ENCODE measurements at places on chromosomes 16 and 17.

GRCh38 chr16:56758930-56759329 is 29.0 kb downstream of the NUP93 start:
- no peak for DNase-seq

DNA sequence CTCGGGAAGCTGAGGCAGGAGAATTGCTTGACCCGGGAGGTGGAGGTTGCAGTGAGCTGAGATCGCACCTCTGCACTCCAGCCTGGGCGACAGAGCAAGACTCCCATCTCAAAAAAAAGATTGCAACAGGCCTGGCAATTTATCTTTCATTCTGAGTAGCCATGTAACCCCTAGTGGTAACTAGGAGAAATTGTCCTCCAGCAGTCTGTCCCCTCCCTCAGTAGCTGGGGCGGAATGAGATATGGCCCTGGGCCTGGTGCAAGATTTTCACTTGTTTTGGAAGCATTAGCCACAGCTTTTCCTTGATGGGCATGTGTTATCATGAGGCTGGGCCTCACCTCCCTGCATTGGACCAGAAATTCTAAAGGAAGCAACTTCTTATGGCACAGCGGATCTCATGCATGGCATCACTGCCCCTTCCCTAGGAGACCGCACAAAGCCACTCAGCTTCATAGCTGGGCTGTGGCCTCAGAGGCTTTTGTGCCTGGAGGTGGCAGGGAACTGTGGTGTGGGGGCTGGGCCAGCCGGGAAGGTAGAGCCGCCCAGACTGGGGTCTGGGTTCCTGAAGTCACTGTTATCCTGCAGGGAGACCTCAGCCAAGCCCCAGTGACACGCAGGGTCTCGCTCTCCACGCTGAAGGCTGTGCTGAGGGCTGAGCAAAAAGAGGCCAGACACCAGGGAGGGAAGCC is 13.4 kb downstream of the NATD1 start:
- DNase-seq, result no peak

GRCh38 chr17:1834380-1835149 is 4.8 kb downstream of the RPA1 start:
- DNase-seq, result no peak

DNA sequence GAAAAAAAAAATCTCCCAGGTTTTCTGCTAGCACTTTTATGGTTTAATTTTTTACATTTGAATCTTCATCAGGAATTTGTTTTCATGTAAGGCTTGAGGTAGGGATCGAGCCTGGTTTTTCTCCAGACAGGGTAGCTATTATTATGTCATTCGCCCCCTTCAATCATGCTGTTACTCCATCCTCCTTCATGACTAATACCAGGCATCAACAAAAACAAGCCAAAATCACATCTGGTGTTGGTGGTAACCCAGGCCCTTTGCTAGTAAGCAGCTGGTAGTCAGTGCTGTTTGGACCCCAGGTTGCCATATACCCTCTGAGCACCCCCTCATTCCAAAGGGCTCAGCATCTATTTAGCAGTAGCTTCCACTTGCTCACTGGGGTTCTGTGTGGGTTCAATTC is 29.5 kb downstream of the DRC3 start:
- no peak for DNase-seq

DNA sequence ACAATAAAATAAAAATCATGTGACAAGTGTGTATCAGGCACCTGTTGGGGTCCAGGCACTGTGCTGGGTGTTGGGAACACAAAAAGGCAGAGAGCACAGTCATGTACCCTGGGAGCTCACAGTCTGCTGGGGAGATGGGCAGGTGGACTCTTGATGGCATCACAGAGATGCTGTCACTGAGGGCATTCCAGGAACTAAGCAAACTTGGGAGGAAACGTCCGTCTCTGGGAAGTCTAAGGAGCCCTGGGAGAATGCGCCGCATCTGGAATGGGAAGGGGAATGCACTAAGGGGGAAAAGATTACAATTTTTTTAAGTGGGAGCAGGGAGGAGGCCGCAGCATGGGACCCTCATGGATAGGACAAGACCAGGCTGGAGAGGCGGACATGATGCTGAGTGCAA is 80.9 kb upstream of the ZNF423 start:
- DNase-seq, result no peak

DNA sequence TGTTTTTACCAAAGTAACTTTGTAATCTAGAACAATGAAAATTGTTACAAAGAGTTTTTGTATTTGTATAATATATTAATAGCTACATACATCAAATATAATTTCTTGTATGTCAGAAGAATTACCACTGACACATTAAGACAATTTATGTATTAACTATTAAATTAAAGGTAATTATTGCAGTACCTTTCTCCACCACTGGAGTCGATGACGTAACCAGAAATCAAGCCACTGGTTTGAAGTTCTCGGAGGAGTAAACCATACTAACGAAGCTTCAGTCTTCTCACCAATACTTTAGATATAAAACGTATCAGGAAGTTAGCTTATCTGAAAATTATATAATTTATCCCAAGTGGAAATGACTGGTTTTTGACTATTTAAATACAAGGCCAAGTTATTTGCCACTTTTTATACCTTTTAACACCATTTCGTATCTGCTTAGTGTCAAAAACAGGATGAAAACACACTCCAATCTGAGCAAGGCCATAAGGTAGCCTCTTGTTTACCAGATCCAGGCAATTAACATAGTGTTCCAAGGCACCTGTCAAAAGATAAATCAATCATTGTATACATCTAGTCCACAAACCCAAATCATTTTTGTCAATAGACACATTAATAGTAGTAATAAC is 4.3 kb downstream of the POLG2 start:
- DNase-seq, result no peak

DNA sequence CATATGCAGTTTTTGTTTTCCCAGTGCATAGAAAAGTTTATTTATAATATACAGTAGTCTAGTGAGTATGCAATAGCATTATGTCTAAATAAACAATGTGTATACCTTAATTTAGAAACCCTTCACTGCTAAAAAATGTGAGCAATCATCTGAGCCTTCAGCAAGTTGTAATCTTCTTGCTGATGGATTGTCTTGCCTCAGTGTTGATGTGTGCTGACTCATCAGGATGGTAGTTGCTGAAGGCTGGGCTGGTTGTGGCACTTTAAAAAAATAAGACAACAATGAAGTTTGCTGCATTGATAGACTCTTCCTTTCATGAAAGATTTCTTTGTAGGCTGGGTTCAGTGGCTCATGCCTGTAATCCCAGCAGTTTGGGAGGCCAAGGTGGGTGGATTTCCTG is 13.9 kb upstream of the CAPNS2 start:
- no peak for DNase-seq

DNA sequence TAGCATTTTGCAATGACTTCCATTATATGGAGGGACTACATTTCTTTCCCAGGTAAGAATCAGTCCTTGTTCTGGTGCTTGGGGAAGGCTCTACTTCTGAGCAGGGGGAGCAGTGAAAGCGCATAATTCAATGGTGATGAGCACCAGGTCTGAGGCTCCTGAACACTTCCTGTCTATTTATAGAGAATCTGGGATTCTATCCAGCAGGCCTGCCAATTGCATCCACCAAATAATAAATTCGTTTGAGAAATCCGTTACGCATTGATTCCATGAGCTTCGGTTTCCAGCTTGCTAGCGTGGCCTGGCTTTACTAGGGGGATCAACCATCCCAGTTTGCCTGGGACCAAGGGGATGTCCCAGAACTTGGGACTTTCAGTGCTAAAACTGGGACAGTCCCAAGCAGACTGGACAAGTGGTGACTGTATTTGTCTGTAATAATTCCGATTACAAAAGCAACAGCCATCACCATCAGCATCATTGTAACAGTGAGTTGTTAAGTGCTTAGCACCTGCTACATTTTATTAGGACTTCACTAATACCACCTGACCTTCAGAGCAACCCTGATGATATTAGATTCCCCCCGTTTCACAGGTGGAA is 349.9 kb downstream of the MAF start:
- no peak for DNase-seq

DNA sequence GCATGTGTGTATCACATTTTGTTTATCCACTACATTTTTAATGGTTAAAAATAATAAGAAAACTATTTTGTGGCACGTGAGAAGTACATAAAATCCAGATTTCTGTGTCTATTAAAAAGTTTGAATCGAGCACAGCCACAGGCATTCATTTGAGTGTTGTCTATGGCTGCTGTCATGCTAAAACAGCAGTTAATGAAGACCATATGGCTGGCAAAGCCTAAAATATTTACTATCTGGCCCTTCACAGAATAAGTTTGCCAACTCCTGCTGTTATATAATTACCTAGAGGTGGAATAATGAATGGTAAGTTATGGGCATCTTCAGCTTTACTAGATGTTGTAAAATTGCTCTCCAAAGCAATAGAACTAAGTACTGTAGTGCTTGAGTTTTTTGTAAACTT is 30.5 kb downstream of the TMEM98 start:
- DNase-seq, result no peak

DNA sequence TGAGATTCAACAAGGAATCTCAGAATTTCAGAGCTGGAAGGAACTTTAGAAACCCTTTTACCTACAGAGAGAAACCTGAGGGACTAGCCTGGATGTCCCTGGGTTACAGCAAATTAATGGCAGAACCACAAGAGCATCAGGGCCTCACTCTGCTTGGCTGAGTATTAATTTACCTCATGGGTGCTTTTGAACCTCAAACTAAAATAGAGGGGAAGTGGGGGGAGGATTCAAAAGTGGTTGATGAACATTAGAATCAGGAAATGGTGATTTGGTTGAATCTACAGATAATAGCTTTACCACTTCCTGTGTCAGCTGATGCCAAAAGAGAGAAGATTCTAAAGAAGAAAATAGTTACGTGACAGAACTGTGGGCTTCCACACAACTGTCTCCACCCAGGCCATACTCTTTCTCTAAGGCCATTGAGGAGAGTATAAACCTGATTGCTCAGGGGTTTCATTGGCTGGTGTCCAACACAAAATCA is 11.3 kb upstream of the SKAP1 start:
- DNase-seq, result no peak

DNA sequence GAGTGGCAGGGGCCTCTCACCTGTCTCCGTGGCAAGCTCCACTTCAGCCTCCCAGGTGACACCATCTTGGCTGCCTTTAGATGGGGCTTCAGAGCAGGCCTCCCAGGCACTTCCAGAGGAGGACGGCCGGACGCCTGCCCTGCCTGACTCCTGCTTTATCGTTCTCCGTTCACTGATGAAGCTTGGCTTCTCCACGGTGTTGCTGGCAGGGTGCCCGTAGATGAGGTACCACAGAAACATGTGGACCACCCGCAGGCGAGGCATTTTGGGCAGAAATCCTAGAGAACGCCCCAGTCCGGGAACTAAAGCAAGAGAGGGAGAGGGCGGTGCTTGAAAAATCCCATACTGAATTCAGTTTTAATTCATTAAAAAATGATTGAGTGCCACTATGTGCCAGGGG is 54.5 kb downstream of the GTF3C1 start:
- DNase-seq, result no peak

- DNase-seq, result no peak
Measured at GRCh38 chr16:22001591-22001990, 675 bp upstream of the PDZD9 start.

DNA sequence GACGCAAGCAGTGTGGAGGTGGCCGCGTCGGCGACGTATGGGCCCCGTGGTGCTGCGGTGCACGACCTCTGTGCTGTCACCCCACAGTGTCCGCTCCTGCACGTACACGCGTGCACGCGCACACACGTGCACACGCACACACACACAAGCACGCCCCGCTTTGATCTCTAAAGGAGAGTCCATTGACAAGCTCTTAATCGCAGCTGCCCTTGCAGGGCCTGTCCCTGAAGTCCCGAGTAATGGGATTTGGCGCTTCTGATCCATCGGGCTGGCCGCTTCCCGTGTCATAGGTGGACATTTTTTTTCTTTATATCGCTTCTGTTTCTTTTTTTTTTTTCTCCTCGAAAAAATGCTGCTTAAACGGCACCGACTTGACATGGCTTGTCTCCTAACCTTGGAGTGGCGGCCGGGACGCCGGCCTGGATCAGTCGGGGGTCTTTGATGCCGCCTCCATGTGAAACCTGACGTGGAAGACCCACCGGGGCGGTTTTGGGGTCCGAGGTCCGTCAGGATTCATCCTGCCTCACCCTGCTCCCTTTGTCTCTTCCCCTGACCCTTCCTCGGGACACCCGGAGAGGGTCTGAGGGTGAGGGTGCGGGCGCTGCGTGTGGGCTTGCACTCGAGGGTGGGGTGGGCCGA is 8.3 kb upstream of the AXIN1 start:
- DNase-seq, result no peak

DNA sequence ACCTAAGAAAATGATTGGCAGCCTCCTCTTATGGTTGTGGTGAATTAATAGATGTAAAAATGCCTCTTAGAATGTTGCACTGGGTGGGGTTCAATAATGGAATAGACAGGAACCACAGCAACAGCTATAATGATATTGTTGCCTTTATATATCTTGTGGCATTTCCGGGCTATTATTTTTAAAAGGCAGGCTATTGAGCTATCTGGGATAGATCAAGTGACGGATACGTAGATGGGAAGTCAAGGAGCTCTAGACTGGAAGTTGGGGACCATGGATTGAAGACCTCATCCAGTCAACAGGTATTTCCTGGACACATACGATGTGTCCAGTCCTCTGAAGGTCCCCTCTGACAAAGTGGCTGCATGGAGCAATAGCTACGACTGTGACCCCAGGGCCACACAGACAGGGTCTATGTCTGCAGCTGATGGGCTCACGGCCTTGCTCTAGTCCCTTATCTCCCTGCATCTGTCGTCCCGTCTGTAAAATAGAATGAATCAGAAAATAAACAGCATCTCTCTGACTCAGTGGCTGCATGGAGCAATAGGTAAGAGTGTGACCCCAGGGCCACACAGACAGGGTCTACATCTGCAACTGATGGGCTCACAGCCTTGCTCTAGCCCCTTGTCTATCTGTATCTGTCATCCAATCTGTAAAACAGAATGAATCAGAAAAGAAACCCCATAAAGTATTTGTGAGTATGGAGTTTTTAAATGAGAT is 117.7 kb upstream of the FOXF1 start:
- no peak for DNase-seq

DNA sequence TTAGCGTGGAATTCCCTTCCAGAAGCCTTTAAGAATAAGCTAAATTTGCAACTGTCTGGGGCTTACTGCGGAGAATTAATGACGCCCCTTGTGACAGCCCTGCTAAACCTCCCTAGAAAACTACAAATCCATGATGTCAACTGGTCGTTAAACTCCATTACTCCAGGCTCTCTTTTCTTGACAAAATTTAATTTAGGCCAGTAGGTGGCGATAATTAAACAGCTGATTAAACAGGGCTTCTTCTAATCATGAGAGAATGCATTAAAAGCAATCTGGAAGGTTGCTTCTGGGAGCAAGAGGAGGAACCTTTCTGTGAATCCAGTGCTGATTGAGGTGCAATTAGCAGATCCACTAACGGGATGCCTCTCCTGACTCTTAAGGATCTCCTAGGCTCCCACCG is 8.1 kb upstream of the NLRP1 start:
- DNase-seq, result no peak

DNA sequence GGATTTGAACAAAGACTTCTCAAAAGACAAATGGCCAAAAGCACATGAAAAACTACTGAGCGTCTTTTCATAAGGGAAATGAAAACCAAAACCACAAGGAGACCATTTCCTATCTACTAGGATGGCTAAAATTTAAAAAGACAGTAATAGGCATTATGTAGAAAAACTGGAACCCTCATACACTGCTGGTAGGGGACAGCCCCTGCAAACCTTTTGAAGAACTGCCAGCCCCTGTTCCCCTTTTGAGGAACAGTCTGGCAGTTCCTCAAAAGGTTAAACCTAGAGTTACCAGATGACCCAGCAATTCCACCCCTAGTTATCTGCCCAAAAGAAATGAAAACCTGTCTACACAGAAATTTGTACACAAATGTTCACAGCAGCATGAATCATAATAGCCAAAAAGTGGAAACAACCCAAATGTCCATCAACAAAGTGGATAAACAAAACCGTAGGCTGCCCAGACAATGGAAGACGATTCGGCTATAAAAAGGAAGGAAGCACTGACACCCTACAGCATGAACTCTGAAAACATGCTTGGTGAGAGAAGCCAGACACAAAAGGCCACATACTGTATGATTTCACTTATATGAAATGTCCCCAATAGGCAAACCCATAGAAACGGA is 22.9 kb downstream of the CDIP1 start:
- DNase-seq, result no peak

Data from hypothalamus (tissue), 51 donors.